Activated T-cell treated with anti-CD3 and anti-CD28 coated beads, Interleukin-2, amount 50 U/mL, for 1 hour (primary cell): ENCODE measurements at places on chromosomes 16 and 17.

DNA sequence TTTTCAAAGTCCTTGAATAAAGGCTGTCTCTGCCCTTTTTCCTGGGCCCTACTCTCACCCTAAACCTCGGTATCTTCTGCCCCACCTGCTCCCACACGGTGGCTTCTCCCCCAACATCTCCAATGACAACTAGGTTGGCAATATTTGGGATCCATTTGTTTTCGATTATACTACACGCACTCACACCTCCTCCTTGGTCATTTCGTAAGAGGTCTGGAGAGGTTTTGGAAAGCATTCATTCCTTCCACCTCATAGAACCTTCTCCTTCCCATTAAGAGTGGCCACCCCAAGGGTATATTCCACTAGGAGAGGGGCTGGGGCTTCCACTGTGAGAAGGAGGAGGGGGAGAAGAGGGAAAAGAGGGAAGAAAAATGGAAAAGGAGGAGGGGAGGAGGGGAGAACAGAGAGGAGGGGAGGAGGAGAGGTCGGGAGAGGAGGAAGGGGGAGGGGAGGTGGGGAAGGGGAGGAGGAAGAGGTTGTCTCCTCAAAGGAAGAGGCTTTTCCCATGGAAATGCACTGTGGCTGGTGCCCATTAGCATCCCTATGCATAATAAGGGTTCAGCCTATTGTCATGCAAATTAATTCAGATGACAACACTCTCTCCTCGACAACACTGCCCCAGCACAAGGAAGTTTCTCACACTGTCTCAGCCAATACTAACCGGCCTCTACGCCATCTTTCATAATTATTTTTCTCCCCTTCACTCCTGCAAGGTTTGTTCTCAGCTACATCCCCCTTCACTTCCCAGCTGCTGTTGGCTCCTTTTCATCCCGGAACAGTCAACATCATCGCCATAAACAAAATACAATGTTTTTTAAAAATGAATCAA, 30.0 kb downstream of the SOX9 start:
- no peak for DNase-seq

- no peak for DNase-seq
These were observed 215.4 kb downstream of the SOX9 start for GRCh38 chr17:72336026-72336803.

DNA sequence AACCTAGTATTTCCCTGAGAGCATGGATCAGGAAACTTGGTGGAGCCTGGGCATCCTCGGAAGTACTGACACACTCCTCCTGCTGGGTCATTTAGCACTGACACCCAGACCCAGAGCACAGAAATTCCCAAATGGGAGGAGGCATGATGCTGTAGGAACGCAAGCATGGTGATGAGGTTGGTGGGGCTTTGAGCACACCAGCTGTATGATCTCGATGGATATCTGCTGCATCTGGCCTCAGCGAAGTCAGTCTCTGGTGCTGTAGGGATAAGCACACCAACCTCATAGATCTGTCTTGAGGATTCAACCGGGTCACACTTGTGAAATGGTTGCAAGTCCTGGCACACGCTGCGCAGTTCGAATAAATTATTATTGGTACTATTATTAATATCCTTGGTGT, 52.5 kb downstream of the SHISA6 start:
- no peak for DNase-seq

DNA sequence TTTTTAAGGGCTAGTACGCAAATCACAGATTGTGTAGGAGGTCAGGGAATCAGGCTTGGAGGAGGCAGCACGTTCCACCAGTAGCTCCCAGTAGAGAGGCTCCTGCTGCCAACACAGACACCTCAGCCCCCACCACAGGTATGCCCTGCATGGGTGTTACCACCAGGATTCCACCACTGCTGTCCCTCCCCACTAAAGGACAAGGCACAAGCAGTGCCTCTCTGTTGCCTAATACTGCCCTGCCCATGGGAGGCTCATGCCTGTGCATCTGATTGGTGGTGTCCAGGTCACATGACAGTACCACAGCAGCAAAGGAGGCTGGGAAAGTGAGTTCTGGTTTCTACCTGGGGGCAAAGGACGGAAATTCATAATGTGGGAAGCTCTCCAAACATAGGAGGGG, 33.6 kb upstream of the CACNG4 start:
- DNase-seq = no peak

DNA sequence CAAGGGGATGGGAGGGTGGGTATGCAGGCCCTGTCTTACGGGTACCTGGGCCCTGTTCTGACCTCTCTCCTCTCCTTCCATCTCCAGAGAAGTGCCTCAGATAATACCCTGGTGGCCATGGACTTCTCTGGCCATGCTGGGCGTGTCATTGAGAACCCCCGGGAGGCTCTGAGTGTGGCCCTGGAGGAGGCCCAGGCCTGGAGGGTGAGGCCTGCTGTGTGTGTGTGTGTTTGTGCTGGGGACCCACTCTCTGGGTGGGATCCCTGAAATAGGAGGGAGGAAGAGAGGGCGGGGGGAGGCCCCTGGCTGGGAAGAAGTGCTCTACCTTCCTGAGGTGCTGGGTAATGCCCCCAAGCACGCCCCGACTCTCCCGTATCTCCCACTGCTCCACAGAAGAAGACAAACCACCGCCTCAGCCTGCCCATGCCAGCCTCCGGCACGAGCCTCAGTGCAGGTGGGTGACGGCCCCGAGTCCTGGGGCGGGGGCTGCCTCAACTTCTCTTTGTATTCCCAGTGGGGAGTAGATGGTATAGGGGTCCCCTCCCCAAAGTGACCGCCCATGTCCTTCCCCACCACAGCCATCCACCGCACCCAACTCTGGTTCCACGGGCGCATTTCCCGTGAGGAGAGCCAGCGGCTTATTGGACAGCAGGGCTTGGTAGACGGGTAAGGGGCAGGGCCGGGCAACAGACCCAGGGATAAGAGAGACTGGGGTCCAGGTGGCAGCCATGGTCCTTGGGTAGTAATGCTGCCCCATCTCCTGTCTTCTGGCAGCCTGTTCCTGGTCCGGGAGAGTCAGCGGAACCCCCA, 7.8 kb downstream of the GRB7 start:
- no peak for DNase-seq

- no peak for DNase-seq
These were observed 20.0 kb downstream of the CNP start for GRCh38 chr17:41986634-41987033.

GRCh38 chr17:72481572-72481971, 360.8 kb downstream of the SOX9 start:
- no peak for DNase-seq

DNA sequence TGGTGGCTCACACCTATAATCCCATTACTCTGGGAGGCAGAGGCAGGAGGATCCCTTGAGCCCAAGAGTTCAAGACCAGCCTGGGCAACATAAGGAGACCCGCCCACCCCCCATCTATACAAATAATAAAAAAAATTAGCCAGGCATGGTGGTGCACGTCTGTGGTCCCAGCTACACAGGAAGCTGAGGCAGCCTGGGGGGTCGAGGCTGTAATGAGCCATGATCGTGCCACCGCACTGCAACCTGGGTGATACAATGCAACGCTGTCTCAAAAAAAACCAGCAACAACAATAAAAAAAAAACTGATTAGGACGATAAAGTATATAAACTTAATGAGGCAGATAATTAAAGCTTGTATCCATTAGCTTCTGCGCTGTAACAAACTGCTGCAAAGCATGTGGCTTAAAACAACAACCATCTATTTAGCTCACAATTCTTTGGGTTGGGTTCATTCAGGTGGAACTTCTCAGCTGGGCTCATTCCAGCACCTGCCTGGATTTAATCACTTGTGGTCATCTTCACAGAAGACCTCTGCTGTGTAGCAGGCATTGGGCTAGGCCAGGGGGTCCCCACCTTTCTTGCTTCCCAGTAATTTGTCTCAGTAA, 45.8 kb downstream of the LCMT1 start:
- no peak for DNase-seq

- DNase-seq = peak; percentile 61
These were observed at the start of gene OR1F1 for GRCh38 chr16:3187798-3188674. TSS of gene OR1F1 (plus strand) at chr16:3188204.

- DNase-seq = no peak
These were observed 805.6 kb upstream of the EEF2KMT start for GRCh38 chr16:5903153-5903552.

- no peak for DNase-seq
These were observed 26.3 kb downstream of the UBALD1 start for GRCh38 chr16:4588386-4588785.

GRCh38 chr17:34556931-34557330, 22.5 kb upstream of the TMEM132E start:
- no peak for DNase-seq

DNA sequence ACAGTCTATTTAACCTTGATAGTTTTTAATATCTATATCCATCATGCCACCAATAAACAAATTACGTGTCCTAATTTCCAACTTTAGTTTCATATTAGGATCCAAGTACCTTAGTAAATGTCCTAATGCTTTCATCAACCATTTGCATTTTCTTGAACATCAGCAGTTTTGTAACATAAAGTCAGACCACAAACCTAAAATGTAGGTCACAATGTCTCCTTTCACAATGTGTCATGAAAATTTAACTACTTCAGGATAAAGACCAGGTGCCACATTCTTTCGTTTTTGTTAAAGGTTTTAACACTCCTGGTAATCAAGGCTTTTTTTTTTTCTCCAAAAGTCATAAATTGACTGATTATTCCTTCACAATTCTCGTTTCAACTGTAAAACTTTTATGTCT, 310.7 kb upstream of the PMFBP1 start:
- DNase-seq = no peak

- DNase-seq = no peak
These were observed 16.5 kb upstream of the ZFHX3 start for GRCh38 chr16:73064212-73064993.

DNA sequence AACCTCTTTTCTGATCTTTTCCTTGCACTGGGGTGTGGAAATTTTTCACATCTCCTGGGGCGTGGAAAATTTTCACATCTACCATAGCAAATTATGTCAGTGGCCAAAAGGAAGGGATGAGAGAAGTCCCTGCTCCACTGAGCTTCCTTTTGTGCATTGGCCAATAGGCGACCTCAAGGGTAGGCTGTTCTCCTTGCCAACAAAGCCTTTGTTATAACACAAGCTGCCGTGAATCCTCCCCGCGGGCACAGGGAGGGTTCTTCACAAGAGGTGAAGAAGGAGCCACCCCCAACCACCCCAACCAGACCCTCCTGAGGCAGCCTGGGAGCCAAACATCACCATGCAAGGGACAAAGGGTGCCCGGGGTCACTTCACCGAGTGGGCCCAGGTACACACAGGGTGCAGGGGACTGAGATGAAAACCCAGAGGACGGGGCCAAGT, 6.5 kb downstream of the SLC5A11 start:
- no peak for DNase-seq

- DNase-seq = peak; percentile 37
These were observed 2.3 kb upstream of the BORCS6 start for GRCh38 chr17:8192070-8192815.

DNA sequence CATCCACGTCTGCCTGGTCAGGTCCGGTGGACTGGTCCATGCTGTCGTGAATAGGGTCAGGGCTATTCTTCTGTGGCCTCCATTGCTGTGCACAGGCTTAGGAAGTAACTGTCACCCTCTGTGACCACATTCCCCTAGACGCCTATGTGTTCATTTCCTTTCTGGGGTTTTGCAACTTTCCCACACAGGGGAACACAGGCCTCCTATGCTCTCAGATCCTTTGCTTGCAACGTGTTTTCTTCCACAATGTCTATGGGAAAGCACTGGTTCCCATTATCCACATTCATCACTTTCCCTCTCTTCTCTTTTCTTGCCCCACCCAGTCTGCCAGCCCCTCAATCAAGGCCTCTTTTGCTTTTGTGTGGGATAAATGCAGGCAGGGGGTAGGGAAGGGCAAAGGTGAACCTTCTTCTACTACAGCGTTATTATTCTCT, 43.2 kb upstream of the DNAJA2 start:
- DNase-seq = no peak

DNA sequence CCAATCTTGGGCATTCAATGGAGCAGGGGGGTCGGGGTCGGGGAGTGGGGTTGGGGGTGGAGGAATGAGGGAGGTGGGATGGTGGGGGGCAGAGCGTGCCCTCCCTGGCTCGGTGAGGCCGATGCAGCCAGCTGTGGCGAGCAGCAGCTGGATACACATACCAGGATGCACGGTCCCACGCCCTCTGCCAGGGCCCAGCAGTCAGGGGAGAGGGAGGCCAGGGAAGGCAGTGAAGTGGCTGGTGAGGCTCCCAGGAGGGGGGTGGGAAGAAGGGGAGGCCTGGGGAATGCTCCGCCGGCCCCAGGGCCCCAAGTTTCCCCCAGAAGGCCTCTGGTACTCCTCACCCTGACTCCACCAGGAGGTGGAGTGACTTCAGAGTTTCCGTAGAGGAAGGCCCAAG, 77.6 kb upstream of the LHX1 start:
- DNase-seq = no peak

- peak; percentile 16 for DNase-seq
These were observed 1.5 kb upstream of the GFAP start for GRCh38 chr17:44916781-44917241.

DNA sequence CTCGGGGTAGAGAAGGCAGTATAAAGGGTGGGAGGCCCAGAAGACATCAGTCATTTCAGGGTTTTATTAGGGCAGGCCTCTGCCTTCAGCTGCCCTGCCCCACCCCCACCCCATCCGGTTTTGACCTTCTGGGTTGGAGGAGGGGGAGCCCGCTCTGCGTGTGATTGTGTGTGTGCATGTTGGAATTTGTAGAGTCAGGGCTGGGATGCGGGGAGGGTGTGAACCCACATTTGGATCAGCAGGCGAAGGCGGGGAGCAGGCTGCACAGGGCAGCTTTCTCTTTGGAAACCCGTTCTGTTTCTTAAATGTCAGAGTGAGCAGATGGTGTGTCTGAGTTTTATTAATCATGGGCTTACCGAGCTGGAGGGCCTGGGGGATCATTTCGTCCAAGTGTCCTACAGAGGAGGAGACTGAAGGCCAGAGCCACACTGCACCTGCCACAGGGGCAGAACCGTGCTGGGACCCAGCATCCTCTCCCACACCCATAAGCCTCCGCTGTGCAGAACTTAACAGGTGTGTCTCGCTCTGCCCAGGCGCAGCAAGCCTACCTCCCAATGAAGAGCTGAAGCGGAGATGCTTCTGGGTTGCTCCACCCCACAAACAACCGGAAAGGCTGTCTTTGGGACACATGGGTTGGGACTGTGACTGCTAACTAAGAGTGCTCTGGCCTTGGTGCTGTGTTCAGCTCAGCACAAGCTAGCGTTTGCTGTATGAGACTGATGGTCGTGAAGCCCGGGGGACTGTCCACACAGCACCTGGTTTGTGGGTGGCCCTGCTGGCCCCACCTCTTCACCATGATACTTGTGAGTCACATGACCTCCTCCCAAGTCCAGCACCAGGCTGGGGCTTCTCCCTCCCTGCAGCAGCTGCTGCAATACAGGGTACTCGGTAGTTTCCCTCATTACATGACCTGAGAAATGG, 70.9 kb upstream of the GSE1 start:
- DNase-seq = no peak

- DNase-seq = no peak
These were observed 809 bp downstream of the PIRT start for GRCh38 chr17:10836966-10837590.

DNA sequence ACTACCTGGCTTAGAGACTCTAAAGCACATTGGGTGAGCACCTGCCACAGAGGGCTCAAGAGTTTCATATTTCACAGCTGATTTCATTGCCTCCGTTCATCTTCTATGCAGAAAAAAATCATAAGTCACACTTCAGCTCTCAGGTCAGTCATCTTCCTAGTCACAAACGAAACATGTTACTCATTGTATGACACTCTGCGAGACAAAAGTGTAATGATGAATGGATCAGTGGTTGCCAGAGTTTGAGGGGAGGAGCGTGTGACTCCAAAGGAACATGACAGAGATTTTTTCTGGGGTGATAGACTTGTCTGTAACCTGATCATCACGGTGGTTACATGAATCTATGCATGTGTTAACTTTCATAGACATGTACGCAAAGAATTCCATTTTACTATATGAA, 195.2 kb upstream of the CNTNAP4 start:
- DNase-seq = no peak

- no peak for DNase-seq
These were observed 172.8 kb upstream of the CDH5 start for GRCh38 chr16:66193543-66194229.
